Inflammatory macrophage treated with lipopolysaccharide for 4 hours (primary cell): ENCODE measurements at places on chromosomes 3 and 15.

GRCh38 chr3:88509582-88509981, 359.8 kb downstream of the C3orf38 start:
- DNase-seq, result no peak

DNA sequence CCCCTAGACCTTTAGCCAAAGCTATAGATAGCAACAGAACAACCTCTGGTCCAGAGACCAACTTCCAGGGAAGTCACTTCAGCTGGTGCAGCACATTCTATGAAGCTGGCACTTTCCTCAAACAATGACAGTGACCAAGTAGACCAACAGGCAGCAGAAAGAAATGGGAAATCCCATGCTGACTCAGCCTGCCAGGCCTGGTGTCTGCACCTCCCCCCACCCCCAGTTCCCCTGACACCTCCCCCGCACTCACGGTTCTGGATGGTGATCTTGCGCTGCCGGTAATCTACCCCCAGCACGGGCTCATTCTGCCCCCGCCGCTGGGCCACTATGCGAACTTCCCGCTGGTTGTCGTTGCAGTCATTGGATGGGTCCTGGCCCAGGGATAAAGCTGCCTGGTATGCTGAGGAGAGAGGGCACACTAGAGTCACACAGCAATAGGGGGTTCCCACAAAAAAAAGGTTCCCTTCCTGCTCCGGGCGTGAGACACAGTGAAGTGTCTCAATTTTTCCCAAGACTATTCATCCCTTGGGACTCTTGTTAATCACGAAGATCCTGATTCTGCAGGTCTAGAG, 17.0 kb downstream of the ILDR1 start:
- peak; percentile 75 for DNase-seq

DNA sequence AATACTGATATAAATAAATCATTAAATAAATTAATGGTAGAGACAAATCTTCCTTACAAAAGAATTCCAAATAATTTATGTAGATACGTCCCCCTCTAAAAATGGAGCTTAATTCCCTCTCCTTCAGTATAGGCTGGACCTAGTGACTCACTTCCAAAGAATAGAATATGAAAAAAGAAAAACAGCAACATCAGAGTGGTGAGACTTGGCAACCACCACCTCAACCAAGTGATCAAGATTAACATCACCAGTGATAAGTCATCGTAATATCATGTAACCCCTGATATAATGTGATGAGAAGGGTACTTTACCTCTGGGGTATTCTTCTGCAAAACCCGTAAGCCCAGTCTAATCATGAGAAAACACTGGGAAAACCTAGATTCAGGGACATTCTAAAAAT, 13.4 kb downstream of the GOLGB1 start:
- DNase-seq, result no peak

GRCh38 chr15:39095218-39095879, 485.5 kb upstream of the THBS1 start:
- DNase-seq, result no peak

DNA sequence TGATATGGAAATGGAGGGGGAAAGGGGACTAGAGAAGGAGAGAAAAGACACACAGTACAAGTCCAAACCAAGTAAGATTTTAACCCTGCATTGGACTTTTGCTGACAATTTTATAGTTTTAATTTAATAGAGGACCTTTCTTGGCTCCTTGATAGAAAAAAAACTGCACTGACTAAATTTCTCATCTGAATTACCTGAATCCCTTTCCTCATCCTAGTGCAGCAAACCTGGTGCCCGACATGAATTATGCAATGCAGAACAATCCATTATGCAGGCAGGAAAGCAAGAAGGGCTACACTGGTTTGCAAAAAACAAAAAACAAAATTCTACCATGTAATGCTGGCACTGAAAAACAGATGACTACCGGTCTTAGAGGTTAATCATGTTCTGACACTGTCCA, 15.5 kb downstream of the MAGI1 start:
- DNase-seq, result no peak
